ENCODE measurements at places on chromosomes 7 and 10.
A peak's percentile ranks its signal among the peaks of the same experiment; 100 is the strongest.

DNA sequence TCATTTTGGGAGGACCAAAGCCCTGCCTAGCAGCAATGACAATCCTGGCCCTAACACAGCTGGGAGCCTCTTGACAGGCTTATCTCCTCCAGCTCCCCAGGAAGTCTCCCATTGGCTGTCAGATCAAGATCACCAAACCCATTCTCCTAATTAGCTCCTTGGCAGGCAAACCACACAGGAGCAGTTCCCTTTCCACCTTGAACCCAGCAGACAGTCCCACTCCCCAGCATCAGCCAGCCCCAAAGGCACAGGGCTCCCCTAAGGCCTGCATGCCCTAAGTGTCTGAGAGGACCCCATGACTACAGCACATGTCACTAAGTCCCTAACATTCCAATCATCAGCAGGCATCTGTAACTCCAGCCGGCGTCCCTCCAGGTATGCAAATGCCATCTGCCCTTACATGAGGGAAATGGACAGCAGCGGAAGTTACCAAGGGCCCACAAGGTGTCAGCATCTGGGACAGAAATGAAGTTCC, 348.5 kb downstream of the KCNMA1 start:
- DNase-seq, result no peak

DNA sequence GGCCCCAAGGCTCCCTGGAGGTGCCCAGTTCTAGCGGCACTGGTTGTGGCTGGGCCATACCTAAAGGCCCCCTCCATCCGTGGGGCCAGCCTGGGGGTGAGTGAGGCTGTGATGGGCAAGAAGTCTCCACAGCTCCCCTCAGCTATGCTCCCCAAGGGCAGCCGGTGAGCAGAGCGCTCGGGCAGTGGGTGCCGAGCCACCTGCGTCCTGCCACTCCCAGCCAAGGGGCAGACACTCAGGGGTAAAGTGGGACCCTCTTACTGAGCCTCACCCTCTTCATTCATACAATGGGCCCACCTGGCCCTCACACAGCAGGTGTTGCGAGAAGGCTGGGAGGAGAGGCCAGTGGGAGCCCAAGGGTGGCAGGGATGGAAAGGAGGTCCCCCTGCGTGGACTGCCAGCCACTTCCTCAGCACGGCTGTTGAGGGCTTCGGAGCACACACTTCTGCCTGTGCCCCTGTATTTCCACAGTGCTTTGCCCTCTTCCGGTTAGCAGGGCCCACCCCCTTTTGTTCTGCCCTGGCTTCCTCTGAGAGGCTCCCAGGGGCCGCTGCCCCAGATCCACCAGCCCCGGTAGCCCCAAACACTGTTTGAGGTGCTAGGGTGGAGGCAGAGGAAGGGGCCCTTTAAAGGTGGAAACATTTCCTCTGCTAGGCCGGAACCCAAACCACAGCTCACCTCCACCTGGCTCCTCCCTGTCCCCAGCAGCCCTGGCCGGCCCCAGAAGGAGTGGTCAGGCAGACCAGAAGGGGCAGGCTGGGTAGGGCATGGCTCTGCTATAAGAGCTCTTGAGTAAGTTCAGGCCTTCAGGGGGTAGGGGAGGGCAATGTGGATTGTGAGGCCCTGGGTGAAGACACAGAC, 16.4 kb upstream of the C10orf105 start:
- no peak for DNase-seq

GRCh38 chr10:10818082-10818481, 199.6 kb upstream of the CELF2 start:
- peak; percentile 54 for DNase-seq

DNA sequence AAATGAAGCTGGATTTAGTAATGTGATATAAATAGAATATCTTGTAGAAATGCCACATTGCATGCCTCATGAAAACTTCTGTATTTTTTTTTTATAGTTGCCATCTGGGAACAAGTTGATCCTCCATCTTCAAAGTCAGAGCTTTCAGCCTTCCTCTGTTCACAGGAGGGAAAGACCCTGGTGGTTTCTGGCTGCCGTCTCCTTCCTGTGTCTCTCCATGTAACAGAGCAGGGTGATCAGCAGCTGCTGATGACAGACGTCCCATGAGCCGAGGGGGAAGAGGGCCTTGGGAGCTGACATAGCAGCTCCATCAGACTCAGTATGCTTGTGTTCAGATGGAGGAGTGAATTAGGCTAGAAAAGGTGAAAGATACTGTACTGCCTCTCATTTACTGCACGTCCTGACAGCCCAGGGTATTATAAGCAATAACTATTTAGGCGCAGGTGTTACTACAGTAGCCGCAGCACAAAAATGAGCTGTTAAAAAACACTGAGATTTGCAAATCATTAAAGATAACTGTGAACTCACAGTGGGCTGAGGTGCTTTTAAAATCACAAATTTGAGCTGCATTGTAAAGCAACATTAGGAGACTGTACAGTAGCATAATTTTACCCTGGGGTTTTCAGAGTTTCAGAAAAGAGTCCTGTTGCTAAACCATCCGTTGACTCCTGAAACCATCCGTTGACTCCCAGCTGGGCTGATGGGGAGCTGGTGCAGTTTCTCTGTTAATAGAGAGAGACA, 103.3 kb downstream of the CFAP58 start:
- no peak for DNase-seq

DNA sequence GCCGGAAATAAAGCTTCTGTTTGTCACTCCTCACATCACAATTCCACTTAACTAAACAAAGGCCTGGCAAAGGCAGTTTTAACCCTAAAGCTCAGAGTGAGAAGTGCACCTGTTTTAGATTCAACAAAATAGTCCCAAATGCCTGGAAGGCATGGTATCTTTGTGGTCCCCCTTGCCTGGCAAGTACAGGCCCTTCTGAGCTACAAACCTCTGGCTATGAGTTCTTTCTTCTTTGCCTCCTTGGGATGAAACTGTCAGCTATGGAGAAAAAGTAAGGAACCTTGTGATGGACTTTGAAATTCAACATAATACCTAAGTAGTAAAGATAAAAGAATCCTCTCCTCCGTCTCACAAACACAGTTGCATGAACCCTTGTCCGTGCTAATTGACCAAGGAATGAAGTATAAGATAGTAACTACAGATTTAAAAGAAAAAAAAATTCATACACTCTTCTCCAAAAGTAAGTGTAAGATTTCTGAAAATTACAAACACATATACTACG, 244.5 kb upstream of the ETV1 start:
- no peak for DNase-seq

DNA sequence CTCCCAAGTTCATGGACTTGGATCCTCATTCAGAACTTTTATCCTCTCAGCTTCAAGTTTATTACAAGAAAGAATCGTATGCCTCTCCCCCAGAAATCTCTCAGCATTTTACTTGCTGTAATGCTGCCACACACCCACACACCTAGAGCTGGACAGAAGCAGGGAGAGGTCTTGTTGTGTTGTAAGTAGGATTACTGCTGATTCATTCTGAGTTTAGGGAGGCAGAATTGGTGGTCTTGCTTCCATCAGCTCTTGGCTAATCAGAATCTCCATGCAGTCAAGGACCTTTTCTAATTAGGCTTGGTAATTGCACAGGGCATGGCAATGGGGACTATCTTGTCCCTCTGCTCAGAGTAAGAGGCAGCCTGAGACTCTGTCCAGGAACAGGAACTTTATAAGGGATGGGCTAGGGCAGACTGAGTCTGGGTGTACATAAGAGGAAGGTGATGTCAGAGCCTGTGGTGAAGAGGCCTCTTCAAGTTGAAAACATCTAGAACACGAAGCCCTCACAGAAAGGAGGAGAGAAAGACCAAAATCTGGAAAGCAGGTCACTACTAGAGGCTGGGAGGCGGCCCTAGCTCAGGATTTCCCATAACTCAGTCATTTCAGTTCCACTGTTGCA, 7.0 kb upstream of the PTPRE start:
- no peak for DNase-seq
